Mesenteric fat pad (tissue), 1 donor: ENCODE measurements at places on chromosomes 2 and 18.

GRCh38 chr18:70455731-70456130 is 166.9 kb downstream of the SOCS6 start:
- DNase-seq = no peak

GRCh38 chr18:44592639-44593038 is 88.0 kb upstream of the SETBP1 start:
- DNase-seq = no peak

DNA sequence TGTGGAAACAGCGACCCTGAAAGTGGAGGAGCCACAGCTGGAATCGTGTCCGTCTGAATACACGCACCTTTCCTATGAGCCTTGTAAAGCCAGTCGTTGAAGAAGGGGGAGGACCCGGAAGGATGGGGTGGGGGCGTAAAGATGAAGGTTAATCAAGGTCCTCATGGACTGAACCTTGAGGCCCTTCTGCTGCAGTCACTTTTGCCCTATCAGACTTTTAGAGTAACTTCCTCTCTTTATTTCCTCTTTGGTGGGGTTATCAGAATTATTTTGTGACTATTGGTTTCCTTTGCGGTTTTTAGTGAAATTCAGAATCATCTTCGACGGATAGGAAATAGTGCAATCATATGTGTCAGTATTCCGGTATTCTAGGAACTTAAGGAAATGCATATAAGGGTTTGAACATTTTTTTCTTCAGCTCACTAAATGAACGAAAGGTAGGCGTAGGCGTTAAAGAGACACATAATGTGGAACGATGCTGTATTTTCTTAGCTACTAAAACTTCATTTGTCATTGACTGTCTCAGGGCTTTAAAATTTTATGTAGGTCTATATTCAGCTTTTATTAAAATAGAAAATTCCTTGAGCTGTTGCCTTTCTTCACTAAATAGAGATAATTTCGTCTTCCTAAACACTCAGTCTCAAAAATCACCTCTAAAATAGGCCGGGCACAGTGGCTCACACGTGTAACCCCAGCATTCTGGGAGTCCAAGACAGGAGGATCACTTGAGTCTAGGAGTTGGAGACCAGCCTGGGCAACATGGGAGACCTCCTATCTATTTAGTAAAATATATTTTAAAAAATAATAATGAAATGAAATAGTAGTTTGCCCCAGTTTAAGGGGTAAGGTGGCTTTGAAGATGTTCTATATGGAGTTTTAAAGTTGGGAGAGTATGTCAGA is 1.4 kb upstream of the YES1 start:
- DNase-seq = no peak

GRCh38 chr2:219633276-219634065 is 6.0 kb downstream of the SLC4A3 start:
- peak; percentile 88 for DNase-seq

- DNase-seq = no peak
Measured at GRCh38 chr2:152042636-152043615, 55.9 kb downstream of the CACNB4 start.

GRCh38 chr2:111062417-111062816 is 58.3 kb upstream of the BCL2L11 start:
- DNase-seq = no peak

- no peak for DNase-seq
Measured at GRCh38 chr2:241494311-241494908, 14.0 kb downstream of the STK25 start.

DNA sequence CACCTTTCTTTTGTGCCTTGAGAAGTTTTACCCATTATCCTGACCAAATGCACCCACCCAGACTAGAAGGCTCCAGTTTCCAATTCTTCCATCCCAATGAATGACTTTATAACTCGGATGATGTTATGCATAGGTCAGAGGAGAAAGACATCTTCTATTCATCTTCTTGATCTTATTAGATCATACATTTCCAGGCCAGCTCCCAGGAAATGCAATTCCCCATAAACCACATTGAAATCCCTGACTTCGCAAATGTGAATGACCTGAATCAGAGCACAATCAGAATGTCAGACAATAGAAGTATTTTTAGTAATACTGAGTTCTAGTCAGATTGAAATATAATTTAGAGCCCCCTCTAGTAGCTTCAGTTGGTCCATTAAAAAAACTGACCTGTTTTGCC is 62.9 kb downstream of the NYAP2 start:
- DNase-seq = no peak

GRCh38 chr2:186308347-186308746 is 177.7 kb upstream of the ZC3H15 start:
- no peak for DNase-seq

GRCh38 chr2:9712263-9712662 is 81.5 kb upstream of the YWHAQ start:
- no peak for DNase-seq

DNA sequence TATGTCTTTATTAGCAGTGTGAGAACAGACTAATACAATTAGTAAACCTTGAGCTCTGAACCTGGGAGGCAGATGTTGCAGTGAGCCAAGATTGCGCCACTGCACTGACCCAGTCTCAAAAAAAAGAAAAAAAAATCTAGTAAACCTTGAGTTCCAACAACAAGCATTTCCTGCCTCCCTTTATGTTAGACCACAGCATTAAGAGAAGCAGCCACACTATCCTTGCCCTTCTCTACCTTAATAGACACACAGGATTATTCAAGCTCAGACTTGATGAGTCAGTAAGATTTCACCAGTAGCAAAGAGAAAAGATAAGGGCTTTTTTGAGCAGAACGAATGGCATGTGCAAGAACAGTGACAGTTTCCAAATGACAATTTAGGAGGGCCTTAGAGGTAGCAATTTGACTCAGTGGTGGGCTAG is 18.0 kb upstream of the GLS start:
- no peak for DNase-seq

GRCh38 chr2:235699576-235699975 is 205.7 kb downstream of the AGAP1 start:
- DNase-seq = peak; percentile 65

GRCh38 chr2:181374781-181375675 is 82.2 kb upstream of the ITGA4 start:
- no peak for DNase-seq

DNA sequence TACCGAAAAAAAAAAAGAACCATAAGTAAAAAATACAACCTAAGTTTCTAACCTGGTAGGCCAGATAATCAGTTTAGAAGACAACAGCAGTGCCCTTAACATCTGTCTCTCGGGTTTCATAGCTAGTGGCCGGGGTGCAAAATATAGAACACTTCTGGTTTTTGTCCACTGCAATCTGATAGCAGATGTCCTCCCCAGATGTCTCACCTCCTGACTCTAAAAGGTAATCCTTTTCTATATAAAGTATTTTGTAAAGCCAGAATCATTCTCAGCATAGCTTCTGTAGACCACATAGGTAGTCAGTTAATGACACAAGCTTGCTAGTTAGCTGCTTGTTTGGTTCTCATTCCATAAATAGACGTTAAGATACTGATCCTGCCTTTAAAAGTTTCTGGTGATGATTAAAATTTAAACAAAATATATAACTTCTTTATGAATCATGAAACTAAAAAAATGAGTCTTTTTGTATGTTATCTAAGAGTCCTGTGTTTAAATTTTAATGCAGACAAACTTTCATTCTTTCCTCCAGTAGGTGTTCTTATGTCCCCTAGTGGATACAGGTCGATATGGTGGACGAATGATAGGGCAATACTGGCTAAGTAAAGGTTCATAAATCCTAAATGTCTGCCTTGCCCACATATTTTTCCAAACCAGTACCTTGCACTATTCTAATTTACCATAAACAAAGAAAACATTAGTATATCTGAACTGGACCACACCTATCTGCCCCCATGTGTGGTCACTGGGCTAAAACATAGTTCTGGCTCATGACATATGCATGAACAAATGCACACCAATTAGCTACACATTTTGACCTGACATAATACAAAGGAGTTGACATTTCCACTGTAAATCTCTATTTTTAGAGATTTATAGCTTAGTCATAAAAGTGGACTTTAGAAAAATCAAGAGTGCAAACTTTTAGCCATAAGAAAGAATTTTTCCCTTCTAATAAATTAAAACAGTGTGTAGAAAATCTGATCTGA is 171.0 kb downstream of the SRBD1 start:
- no peak for DNase-seq

DNA sequence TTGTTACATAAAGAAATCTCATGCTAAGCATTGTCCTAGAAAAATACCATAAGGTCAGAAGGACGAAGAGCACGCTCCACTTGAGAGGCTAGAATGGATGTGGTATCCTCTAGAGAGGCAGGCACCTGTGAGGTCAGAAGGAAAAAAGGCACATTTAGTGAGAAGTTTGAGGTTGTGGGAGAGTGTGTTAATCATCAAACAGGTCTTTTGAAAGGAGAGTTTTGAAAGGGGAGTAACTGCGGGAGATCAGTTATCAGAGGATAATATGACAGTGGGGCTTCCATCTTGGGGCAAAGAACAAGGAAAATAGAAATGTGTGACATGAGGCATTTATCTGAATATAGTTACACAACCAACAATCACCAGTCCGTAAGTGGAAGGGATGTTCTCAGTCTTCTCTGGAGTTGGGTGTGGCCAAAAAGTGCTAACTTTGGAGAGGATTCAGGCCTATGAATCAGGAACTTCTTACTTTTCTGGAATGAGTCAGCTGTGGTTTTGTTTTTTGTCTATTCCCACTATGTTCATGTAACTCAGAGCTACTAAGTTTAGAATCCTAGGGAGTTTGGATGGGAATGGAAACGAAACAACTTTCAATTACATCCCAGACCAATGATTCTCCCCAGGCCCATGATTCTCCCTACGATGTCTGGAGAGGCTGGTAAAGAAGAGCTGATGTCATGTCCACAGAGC is 451.4 kb upstream of the ST6GAL2 start:
- no peak for DNase-seq

DNA sequence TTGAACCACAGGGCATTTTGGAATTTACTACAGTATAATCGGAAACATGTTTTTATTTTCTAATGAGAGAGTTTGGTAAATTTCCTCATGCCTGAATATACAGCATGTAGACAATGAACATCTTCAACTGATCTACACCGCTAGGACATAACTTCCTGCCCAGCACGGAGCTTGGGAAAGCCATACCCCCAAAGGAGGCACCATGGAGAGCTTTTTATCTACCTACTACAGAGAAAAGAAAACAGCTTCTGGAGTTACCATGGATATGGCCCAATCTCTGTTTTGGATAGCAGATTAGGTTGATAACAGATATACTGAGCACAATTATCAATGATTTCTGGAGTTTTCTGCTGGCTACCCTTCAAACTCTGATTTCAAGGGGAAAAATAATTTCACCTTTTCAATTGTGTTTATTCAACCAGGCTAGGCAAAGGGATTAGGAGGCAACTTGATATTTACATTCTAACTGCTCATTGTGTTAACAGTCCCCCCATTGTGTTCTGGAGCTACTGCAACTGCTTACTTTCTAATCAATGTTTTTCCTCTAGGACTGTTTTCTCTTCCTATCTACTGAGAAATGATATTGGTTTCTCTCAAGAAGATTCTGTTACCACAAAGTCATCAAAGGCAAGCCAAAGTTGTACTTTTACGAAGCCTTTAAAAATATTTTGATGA is 123.0 kb upstream of the ARHGAP28 start:
- DNase-seq = no peak

DNA sequence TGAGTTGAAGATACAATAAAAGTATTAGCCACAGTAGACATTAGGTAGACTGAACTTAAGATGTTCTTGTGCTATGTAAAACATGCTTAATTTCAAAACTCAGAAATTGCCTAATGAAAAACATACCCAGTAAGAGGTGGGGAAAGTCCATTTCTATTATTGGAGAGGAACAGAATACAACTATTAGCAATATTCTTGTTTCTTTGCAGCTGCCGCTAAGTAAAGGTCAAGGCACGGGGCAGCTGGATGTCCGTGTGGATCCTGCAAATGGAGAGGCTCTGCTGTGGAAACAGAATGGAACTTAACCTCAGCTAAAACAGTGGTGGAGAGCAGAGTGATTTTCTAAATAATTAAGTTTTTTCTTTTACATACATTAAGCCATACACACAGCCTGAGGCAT is 139.2 kb upstream of the ARHGAP28 start:
- DNase-seq = no peak

- no peak for DNase-seq
Measured at GRCh38 chr2:124482044-124482443, 457.0 kb downstream of the CNTNAP5 start.

DNA sequence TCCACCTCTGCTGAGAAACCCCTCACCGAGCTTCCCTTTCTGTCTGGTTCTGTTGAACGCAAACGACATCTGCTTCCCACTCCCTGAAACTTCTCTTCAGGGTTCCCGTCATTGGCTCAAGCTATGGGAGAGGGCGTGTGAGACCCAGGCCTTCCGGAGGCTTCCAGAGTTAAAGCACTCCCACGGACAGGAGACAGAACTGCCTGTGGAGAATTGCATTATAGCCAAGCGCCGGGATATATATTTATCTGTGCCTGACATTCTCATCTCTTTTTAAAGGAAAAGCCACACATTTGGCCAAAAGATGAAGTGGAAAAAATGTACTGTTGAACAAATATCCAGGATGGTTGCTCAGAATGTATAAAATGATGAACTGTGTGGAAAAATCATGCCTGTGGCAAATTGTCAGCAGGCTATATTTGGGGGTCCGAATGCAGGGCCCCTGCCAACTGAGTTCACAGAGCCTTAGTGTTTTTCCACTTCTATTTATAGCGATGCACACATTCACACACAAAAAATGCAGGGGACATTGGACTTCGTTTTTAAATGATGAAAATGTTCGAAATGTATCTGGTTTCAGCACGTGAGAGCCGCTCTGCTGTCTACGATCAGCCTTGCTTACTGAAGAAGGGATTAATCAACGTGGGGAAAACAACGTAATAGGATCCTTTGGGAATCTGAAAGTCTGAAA is 59.5 kb downstream of the E2F6 start:
- DNase-seq = no peak

- no peak for DNase-seq
Measured at GRCh38 chr2:155308367-155309009, 610.0 kb downstream of the KCNJ3 start.

GRCh38 chr2:96540136-96540535 is 3.6 kb downstream of the ARID5A start:
- no peak for DNase-seq

DNA sequence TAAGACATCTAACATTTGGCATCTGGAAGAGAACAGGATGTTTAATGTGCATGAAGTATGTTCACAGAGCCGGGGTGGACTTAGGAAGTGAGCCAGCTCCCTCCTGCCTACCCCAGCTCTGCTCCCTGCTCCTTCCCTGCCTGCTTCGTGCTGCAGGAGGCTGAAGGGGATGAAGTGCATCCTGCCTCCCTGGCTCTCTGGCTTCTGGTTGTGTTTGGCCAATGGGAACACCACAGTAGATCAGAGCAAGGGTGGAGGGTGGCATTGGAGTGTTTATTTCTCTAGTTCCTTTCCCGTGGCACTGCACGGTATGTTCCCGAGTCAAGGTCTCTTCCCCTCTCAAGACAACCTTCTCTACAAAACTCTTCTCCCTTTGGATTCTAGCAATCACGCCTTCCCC is 379.9 kb downstream of the CLIP4 start:
- no peak for DNase-seq
